ENCODE measurements at places on chromosomes 6 and 20. TPM values are rescaled to one million over a fixed set of nuclear protein-coding genes. Genes with fewer than 3 reads are reported as not detected.

- DNase-seq, result no peak
These were observed 52.5 kb downstream of the ARHGAP18 start for GRCh38 chr6:129657483-129657882.

Gene EDN1
- total RNA-seq, result 6.7 TPM

Gene CNR1
- total RNA-seq, result 0.87 TPM

GRCh38 chr20:3360752-3361151 lies 46.7 kb downstream of the DNAAF9 start:
- no peak for DNase-seq

Gene XKR7
- total RNA-seq, result not detected

- peak; percentile 91 for DNase-seq
These were observed 56.3 kb upstream of the ANKEF1 start for GRCh38 chr20:9978397-9979004.

- no peak for DNase-seq
These were observed 860.5 kb downstream of the TBC1D32 start for GRCh38 chr6:120473804-120474203.

DNA sequence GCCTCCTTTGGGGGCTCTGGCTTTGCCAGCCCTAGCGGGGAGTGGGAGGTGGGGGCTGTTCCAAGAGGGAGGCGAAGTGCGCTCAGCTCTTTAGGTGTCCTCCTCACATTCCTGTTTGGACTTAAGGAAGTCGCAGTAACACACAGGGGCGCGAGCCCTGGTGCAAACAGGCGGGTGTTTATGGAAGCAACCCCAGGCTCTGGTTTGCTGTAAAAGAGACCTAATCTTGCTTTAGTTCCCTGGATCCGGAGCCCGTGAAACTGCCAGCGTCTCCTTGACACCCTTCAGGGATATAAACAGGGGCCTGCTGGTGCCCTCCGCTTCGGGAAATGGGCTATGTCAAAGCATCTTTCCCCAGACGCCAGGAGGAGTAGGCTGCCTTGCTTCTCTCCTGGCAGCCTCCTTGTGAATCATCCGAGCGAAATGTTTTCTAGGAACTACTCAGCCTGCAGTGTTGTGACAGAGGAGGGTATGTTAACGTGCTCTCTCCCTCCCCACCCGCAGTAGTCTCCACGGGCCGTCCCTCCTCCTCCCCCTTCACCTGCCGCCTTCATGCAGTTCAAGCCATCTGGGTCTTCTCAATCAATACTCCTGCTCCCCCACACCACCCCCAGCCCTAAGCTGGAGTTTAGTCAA lies 168.0 kb upstream of the LRFN2 start:
- DNase-seq, result no peak

Gene MYT1
- total RNA-seq, result 0.27 TPM

DNA sequence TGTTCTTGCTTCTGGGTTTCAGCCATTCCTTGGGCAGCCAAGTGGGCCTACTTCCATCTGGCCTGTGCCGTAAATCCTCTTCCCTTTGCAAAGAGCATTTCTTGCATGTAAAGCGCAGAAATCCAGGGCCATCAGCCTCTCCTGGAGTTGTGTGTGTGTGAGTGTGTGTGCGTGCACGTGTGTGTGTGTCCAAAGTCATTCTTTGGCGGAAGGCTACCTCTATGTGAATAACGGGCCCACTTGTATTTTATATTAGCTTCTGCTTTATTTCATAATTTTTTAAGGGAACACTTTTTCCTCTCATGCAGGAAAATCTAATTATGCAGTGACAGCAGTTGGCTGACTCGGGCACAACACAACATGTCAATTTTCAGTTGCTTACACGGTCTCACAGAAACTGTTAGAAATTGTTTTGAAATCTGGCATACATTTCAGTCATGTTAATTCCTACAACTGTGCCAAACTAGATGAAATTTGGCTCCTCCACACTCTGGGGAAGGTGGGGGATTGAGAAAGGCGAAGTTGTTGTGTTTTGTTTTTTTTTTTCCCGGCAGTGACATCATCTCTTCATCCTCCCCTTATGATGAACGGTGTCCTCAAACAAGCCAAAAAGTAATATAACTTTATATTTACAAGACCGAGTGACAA lies 223.7 kb upstream of the TSHZ2 start:
- DNase-seq, result no peak

Gene ZSCAN26
- total RNA-seq, result 13.6 TPM

DNA sequence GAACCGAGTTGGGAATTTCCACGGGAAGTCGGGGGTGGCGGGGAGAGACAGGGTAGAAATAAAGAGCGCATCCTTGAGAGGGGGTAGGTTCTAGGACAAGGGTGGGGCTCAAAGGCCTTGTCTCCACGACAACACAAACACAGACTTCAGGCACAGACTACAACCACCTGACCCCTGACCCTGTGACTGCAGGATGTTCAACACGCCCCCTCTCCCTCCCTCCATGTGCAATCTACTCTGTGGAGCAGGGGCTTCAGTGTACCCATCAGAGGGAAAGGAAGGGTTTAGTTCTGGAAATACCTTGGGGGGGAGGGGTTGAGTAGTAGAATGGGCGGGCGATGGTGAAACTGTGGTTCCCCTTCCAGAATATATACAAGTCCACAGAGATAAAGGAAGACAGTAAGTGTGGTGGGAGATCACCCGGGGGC lies 651 bp upstream of the TAPBP start:
- peak; percentile 39 for DNase-seq

DNA sequence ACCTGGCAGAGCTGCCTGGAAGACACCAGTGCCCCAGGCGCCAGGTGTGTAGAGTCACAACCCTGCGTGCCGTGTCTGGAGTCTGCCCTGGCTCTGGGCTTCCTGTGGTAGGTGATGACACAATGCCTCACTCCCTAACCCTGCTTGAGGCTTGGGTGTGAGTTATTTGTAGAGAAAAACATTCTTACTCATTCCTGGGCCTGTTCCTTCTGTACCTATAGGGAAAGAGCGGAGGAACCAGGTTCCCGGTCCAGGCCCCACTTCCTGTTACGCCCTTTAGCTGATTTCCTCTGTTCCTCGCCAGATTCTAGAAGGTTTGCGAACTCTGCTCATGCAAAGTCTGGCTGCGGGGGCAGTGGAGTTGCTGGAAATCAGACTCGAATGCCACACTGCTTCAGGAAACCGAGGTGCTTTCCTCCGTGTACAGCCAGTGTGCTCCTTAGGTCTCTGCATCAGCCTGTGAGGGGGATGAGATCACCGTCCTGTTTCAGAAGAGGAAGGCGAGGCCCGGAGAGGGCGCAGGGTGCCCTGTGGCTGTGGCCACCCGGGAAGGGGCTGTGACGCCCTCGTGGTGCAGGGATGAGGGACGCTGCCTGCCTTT lies 67.1 kb upstream of the DUSP22 start:
- no peak for DNase-seq

Gene EHMT2
- total RNA-seq, result 49.6 TPM

Gene RAET1L
- not detected for total RNA-seq

Gene LHFPL5
- not detected for total RNA-seq

Gene DLK2
- total RNA-seq, result 13.7 TPM

DNA sequence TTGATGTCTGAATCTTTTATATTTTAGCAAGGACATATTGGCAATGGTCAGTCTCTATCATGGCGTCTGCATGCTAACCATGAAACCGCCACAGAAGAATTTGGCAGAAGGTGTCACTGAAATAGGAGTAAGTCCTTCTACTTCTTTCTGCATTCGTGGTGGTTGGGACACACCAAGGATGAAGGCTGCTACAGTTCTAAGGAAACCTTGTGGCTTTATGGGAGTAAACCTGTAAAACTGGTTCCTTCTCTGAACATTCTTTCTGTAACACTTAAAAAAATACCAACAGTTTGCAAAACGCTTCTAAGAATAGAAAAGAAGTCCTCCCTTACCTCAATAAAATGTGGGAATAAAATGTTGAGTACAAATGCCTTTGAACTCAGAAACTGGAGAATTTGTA lies 195.3 kb downstream of the SLC24A3 start:
- DNase-seq, result no peak
